ENCODE measurements at places on chromosomes 4 and X.

- no peak for DNase-seq
Measured at GRCh38 chr4:84719115-84719514, 136.2 kb downstream of the CDS1 start.

DNA sequence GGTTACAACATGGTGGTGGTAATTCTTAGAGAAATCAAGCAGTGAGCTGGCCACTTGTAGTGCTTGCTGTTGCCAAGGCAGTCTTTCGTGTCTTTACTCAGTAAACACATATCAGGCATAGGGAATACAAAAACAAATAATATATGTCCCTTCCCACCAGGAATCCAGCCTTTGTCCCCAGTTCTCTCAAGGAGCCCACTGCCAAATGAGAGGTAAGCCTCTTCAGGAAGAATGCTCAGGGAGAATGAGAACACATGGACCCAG lies 421 bp upstream of the PLAC1 start:
- no peak for DNase-seq

DNA sequence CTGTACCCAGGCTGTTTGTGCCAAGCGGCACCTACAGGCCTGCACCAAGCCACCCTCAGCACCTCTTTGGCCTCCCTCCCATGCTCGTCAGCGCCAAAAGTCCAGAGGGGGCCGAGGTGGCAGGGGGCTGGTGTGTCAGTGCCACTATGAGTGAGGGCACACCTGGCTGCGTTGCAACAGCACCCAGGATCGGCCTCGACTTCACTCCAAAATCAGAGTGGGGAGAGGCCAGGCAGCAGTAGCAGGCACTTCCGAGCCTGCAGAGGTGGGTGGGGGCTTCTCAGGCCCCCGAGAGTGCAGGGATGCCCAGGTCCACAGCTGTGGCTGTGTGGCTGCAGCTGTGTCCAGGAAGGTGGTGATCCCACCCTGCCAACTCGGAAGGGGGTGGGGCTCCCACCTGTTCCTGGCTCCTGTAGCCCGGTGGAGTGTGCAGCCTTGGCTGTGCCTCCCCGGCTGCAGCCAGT lies 58.5 kb downstream of the PPA2 start:
- no peak for DNase-seq

DNA sequence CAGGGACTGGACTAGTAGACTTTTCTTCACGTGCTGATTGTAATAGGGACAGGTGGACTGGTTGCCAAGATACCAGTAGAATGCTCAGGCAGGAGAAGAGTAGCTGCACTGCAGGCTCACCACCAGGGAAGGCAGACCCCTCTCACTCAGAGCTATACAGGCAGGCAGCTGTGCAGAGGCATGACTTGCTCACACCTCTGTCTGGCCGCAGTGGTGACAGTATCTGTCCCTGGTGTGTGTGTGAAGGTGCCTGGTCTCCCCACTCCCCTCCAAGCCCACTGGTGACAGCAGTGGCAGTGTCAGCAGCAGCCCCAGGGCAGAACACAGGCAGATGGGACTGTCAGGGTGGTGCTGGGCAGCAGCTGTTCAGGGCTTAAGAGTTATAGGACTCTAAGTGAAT lies 140.7 kb downstream of the RPS6KA6 start:
- no peak for DNase-seq

- no peak for DNase-seq
Measured at GRCh38 chr4:138223231-138223910, 18.8 kb downstream of the SLC7A11 start.

DNA sequence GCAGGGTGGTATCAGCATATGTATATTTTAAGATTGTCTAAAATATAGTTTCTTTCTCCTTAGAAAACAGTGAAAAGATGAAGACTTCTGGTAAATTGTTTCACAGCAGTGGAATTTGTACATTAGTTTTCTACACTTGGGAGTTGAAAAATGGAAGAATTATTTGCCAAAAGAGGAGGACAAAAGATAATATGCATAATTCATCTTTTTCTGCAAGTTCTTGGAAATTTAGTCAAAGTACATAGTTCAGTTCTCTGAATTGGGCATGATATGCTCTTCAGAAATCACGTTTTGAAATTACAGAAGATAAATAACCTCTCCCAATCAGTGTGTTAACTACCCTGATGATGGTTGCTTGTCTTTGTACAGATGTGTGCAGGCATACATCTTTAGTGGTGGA lies 47.0 kb downstream of the RBPJ start:
- DNase-seq, result no peak

DNA sequence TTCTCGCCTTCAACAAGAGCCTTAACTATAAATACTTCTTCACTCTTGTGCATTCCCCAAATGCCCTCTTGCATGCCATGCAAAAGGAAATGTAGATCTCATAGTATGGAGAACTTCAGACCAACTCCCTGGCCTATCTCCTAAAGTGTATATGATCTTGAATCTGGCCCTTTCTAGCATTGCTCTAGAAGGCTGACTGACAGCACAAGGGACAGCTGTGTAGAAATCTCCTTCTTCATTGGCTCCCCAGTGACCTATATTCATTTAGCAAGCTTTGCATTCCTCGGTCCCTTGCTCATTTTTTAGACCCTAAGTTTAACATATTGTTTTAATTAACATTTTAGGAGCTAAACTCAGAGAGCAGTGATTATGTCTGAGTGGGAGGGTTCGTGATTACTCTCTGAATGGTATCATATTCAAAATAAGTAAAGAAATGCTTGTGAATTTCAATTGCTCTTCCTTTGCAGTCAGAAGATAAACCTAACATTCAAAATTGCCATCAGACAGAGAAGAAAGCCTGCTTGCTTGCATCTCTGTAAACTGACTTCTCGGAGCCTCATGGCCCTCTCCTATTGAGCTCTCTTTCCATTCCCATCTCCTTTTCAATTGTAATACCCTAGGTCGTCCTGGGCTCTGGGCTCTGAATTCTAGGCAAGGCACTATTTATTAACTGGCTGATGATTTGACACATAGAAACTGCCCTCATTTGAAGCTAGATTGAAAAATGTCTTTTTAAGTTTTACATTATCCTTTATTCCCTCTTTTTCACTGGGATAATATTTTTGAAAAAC lies 120.3 kb upstream of the PRKG2 start:
- DNase-seq, result no peak

GRCh38 chr4:2125023-2125422 lies 65.9 kb downstream of the NAT8L start:
- no peak for DNase-seq

DNA sequence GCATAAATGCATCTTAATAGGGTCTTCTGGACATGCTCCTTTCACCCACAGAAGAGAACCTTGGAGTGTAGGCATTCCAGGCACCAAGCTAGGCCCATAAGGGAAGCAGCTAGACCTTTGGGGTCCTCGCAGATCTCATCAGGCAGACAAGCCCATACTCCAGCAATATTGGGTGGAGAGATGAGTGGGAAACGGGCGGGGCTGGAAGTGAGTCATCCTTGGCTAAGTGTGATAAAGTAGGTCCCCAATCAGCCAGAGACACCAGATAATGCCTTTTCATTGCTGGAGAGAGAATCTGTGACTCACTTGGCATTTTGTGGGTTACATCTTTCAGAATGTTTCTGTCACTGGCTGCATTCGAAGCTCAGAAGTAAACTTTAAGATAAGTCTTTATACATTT lies 133.3 kb upstream of the MBNL3 start:
- no peak for DNase-seq

DNA sequence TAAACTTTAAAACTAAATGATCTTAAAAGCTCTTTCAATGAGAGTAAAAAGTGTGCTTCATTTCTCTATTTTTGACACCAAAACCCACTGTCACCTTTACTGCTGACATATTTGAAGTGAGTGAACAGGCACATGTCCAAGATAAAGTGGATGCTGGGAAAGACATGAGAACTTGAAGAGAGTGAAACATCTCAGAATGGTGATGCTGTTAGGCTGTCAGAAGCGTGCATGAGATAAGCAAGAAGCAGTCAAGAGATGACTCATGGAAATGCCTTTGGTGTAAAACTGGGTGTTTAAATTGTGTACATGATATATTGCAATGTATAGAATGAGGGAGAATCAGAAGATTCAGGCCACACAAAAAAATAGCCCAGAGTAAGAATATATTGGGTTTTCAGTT lies 21.8 kb upstream of the GBA3 start:
- no peak for DNase-seq

DNA sequence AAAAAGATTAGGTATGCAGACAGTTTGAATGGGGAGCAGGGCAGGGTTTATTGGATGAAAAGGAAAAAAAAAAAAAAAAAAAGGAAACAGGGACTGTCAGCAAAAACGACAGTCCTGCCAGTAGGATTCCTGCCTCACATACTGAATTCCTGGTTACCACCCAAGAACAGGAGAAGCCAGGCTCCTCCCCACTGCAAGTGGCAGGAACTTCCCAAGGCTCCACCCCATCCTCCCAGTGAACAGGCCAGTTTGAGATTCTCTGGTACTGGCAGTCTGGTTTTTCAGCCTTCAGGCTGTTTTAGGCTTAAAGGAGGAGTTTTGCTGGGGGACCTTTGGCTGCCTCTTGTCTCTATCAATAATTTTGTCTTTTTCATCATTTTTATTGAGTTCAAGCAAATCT lies 360.0 kb upstream of the CXorf51A start:
- DNase-seq, result no peak

DNA sequence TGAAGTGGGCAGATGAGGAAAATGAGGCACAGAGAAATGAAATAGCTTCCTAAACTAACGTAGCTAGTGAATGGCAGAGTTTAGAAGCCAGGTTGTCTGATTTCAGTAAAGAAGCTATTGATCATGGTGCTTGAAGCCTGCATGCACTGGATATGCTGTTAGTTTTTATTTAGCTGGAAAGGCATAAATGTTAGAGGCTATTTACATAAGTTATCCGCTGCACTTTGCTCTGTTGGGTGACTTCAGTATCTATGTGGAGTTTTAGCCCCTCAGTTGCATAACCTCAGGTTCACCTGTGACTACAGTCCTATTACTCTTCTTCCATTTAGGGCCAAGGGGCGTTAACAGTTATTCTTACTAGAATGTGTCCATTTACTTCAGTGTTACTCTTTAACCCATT lies 522.4 kb upstream of the RPS6KA3 start:
- no peak for DNase-seq

DNA sequence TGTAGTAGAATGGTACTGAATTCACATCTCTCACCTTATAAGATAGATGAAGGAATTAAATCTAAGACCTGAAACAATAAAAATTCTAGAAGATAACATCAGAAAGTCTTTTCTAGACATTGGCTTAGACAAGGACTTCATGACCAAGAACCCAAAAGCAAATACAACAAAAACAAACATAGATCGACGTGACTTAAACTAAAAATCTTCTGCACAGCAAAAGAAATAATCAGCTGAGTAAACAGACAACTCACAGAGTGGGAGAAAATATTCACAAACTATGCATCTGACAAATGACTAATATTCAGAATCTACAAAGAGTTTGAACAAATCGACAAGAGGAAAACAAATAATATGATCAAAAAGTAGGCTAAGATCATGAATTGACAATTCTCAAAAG lies 38.8 kb downstream of the UGT2A3 start:
- no peak for DNase-seq

GRCh38 chr4:37641352-37641751 lies 44.8 kb downstream of the RELL1 start:
- no peak for DNase-seq

- no peak for DNase-seq
Measured at GRCh38 chrX:150649096-150649870, 43.9 kb upstream of the MTMR1 start.

DNA sequence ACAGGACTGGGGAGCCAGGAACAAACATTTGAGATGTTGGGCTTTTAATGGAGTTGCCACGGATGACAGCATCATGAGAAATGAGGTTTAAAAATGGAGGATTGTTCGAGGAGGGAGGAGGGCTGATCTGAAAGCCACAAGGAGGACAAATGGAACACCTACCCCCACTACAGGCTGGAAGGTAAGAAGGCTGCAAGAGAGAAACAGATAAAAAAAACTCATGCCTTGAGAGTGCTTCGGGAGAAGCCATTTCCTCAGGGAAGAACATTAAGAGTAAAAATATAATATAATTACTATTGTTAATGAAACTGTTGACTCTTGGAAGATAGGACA lies 119.5 kb upstream of the MAP9 start:
- no peak for DNase-seq

DNA sequence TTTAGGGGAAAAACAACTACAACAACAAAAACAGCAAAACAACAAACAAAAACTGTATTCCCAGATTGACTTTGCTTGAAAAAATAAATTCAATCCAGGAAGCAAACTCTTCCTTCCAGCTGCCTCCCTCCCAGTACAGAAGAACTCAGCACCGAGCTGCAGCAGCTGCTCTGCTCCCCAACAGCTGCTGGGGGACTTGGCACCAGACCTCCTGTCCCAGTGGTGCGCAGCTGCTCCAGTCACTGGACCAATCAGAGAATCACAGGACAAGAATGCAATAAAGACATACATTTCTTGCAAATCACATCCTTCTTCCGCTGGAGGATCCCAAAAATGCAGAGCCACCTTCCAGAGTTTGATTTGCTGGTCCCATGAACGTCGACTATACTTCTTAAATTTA lies 11.8 kb upstream of the FAM53A start:
- DNase-seq, result no peak

- no peak for DNase-seq
Measured at GRCh38 chr4:38873290-38873944, 5.8 kb downstream of the FAM114A1 start.

DNA sequence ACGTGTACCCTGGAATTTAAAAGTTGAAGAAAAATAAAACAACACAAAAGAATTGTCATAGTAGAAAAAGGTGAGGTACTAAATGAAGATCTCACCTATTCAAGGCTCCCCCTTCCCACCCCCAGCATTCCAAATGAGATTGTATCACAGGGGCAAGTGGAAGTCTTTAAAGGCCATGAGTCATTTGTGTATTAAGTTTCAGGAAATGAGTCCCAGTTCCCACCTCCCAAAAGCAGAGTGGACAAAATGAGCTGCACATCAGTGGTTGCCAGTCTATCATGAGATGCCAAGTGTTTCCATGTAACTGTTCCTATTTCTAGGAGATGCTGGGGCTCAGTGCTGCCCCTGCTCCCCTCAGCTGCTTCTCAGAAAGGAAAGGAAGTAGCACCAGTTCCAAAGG lies 20.1 kb downstream of the ARHGEF9 start:
- no peak for DNase-seq

Data from KG1 (cell line).